Stimulated activated CD4-positive, alpha-beta T cell treated with anti-CD3 and anti-CD28 coated beads, Interleukin-1b, Interleukin-23, amount 100 ng/mL, for 1 hour (primary cell): ENCODE measurements at places on chromosomes 3 and 15.

GRCh38 chr3:171835116-171835515, 8.0 kb upstream of the TMEM212 start:
- DNase-seq = no peak

DNA sequence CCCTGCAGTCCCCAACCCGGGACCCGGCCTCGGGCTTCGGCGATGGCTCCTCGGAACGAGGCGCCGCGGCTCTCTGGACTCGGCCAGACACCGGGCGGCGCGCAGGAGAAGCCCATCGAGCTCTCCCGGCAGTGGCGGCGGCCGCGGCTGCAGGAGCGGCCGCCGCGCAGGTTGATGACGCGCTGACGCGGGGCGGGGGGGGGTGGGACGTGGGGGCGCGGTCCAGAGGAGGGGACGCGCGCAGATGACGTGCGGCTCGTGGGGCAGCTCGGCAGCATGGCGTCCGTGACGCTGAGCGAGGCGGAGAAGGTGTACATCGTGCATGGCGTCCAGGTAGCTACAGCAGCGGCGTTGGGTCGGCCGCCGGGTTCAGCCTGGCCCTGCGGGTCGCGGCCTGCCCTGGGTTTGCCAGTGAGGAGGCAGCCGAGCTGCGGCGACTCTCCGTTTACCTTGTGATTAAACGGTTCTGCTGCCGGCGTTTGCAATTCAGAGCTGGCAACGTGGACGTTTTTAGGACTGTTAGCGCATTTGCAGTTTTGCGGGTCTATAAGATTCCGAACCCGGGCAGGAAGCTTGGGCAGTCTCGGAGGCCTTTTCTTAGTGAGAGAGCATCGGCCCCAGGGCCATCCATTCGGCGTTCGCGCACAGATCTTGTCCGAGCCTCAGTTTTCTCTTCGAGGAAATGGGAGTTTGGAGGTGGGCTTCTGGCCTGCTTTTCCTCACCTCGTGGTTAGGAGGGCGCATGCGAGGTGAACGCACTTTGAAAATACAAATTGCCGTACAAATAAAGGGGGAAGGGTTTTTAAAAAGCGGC, at the start of the genes EXOSC7 and ZDHHC3:
Gene EXOSC7, plus strand, starts transcription at position 243 of the 814 bp plus-strand sequence. Its CDS starts 34 bp downstream, at position 277.
Gene ZDHHC3, minus strand, starts transcription at position 173 of the 814 bp plus-strand sequence. CDS start 16,738 bp downstream, outside the sequence.
- DNase-seq = peak; percentile 70

DNA sequence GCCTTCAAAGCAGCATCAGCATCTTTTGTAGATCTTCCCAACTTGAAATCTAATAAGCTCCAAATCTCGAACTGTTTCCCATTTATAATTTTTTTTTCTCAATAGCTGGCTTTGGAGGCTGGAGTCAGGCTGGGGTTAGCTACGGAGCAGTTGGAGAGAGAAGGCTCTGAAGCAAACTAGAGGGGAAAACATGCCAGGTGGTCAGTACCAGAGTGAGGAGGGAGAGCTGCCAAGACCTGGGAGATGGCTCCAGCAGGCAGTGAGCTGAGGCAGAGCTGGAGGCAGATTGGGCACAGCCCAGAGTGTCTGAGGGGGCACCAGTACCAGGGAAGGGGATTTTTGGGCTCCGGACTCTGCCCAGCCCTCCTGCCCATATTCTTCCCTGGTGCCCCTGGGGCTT, 311.2 kb downstream of the RPLP1 start:
- DNase-seq = no peak

- DNase-seq = no peak
These were observed 1101.0 kb downstream of the ROBO2 start for GRCh38 chr3:78140866-78141265.

DNA sequence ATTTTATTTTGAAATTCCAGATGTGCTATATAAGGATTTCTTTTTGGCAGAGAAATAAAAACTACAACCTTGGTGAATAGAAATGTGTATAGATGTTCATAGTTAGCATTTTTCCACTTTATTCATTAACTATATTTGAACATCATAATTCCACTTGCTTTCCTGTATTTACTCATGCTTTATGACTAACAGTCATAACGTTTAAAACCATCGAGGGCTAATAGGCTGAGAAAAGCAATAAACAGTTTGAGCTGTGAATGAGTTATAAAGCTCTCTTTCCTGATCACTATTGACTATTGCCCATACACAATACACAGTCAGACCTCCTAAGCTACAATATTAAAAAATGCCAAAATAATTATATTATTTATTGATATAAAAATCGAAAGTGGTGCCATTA, 502.1 kb upstream of the RASGRP1 start:
- no peak for DNase-seq

- no peak for DNase-seq
These were observed 198.9 kb downstream of the CPNE4 start for GRCh38 chr3:131835906-131836305.

- DNase-seq = no peak
These were observed 4.9 kb upstream of the SLC6A6 start for GRCh38 chr3:14397531-14397930.

- no peak for DNase-seq
These were observed 374.3 kb downstream of the RBMS3 start for GRCh38 chr3:29655015-29655747.

DNA sequence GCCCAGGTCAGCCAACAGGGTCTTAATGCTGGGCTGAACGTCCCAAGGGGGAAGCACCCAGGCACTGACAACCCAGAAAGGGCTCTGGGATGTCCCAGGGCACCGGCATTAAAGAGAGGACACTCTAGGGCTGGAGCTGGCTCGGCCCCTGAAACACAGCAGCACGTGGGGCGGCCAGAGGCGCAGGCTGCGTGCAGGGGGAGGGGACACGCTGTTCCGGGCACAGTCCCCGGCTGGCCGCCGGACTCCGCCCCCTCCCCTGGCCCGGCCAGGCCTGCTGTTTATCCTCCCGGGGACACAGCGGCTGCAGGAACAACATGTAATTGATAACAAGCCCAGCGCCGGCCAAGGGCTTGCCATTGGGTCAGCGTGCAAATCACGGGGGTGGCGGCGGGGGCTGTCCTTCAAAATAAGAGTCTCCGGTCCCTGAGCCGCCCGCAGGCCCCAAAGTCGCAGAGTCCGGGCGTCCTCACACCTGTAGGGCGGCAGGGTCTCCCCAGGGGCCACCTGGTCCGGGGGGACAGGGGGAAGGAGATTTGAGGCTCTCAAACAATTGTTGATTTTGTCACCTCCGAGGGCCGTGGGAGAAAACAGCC, 1.3 kb downstream of the KLF15 start:
- DNase-seq = no peak

DNA sequence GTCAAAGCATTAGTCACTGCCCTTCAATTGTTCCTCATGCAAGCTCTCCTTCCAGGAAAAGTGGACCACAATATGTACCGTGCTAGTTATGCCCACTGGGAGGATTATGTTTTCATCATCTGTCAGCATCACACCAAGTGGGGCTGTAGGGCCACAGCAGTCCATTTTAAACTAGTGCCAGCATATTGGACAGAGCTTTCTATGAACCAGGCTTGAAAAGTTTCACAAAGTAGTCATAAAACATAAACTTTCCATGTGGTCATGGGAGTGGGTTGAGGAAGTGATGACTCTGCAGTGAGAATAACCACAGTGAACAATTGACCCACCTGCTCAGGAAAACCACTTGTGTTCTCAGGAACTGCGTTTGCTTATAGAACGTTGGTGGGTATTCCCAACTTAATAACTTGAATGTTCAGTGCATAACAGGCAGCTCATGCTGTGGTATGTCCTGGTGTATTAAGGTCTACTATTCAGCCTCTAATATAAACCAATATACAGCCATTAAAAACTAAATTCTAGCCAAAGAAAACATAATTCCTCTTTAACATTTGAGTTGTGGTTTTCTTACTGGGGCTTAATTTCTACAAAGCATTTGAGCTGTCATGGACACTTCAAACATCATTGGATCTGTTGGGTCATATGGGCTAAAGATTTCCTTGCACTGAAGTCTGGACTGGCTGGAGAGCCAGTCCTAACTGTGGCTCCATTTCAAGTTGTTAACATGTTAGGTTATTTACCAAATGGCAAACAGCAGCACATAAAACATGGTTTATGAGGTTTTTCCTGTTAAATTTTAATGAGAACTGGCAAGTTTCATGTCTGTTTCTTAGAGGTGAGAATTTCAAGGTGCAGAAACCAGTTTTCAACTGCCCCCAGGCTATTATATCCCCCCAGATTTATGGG, 274.1 kb downstream of the OTOL1 start:
- no peak for DNase-seq

DNA sequence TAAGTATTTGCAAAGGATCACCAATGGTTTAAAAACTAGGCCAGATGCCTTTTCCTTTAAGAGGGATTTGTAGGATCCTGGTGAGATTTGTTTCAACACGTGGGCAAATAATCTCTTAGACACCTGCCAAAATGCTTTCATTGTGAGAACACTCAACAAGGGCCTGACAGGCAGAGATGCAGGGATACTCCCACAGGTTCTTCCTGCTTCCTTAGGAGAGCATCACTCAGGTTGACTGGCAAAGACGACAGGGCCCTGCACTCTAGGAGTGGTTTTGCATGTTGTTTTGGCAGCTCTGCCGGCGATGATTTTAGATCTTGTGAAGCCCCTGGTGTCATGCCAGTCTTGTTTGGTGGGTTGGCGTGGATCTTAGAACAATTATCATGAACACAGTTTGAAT, 184.5 kb downstream of the NR1D2 start:
- no peak for DNase-seq

GRCh38 chr15:39354189-39354588, 226.7 kb upstream of the THBS1 start:
- no peak for DNase-seq

GRCh38 chr3:140143367-140144069, 208.5 kb downstream of the CLSTN2 start:
- no peak for DNase-seq

DNA sequence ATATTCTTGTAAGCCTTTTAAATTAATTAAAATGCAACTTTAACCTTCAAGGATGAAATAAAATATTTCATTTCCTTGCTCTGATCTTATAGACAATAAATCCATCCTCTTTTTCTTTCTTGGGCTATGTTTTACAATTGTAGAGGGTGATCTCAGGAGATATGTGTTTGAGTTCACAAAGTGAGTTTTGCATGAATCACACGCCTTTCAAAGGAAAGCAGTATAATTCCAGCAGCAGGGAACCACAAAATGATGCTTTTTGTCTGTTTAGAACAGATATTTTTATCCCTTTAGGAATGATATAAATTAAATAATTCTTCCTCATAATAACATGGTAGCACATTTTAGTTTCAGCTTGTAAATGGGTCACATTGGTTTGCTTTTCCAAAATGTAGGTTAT, 191.2 kb downstream of the SEMA6D start:
- no peak for DNase-seq

- no peak for DNase-seq
These were observed 718.7 kb upstream of the SGO1 start for GRCh38 chr3:20904671-20905070.

DNA sequence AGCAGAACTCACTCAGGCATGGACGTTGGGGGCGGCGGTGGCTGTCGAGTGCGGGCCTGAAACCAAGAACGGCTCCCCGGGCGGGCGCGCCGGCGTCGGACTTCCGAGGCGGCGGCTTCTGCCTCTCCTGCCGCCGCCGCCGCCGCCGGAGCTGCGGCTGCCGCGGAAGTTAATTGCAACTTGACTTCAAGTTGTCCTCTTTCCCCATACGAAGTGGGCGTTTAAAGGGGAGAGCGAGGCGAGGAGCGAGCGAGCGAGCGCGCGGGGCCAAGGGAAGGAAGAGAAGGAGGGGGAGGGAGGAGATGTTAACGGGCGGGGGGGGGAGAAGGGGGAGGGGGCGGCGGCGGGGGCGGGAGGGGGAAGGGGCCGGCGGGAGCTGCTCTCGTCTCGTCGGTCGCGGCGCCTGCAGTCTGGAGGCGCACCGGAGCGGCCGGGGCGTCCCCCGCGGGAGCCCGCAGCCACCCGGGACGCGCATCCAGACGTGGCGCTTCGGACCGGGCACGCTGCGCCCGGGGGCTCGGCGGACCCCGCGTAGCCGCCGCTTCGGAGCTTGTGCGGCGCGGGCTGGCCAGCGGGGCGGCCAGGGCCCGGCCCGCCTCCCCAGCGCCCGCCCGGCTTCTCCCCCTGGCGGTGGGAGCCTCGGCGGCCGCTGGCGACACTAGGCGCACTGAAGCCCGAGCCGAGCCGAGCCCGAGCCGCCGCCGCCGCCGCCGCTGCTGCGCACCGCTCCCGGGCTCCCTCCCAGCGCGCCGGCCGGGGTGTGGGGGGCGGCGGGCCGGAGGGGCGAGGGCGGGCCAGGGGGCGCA, 19.7 kb upstream of the SATB1 start:
- DNase-seq = peak; percentile 44

GRCh38 chr3:142282503-142282902, 57.1 kb upstream of the GK5 start:
- DNase-seq = no peak

DNA sequence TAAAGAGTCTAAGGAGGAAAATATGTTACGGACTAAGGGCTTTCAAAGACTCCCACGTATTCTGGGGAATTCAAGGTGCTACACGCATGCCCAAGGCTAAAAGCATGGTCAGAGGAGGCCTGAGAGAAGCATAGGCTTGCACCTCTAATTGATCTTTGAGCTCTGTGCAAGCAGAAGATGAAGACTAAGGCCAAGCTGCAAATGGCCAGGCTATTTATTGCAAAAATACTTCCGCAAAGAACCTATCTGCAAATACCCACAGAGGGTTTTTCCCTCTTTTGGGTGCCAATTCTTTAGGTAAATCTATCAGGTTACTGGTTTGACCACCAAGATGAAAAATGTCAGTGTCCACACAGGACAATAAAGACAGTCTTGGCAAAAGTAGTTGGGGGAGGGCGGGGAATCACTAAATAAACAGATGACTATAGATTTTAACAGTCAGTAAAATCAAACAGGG, 119.5 kb downstream of the STAG1 start:
- DNase-seq = no peak

GRCh38 chr15:69657626-69658025, 205.0 kb downstream of the RPLP1 start:
- DNase-seq = no peak

DNA sequence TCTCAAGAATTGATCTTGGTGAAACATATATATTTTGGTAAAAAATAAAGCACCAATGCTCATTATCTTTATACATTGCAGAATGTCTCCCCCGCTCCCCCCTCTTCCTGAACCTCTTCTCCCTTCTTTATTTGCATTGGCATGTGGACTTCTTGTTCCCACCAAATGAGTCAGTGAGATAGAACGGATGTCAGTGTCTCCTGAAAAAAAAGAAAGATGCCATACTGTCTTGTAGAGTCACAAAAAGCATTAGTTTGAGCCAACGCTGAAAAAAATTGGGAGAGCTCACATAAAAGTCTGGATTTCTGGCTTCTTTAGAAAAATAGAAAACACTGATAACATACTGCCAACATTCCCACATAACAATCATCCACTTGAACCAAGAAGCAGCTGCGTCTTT, 32.0 kb upstream of the STXBP5L start:
- DNase-seq = no peak
